ENCODE measurements at places on chromosomes 4 and X.
A peak's percentile ranks its signal among the peaks of the same experiment; 100 is the strongest.

- DNase-seq = no peak
Observed at GRCh38 chr4:22802876-22803275, 110.1 kb downstream of the GBA3 start.

DNA sequence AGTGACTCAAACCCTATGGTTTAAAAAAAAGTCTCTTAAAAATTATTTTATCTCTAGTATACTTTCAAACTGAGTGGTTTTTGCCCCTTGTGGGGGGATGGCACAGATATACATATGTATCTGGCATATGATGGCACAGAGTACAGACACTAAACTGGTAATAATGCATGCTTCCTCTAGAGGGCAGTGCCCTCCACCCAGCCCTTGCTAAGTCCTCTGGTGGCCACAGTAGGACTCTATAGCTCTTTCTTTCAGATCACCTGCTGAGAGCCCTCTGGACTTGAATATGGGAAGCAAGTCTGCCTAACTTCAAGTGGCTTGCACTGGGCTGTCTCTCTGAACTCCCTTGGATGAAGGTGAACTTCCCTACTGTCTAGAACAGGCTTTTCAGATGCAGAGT lies 66.3 kb downstream of the TSPAN7 start:
- no peak for DNase-seq

DNA sequence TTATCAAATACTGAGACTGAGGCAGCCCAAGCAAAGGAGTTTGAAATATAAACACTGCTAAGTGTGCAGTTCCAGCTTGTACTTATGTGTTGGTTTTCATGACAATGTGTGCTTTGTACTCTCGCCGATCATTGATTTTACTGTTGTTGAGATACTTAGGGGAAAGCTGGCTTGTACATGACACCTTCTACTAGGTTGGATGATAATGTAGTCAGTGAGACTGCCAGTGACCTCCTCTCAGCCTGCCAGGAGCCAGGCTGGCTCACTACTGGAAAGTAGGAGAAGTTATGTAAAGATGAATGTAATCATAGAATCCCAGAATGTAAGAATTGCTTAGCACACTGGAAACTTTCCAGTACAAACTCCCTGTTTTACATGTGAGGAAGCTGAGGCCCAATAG lies 132.0 kb downstream of the AFF2 start:
- DNase-seq = no peak

GRCh38 chr4:109930872-109931271 lies 18.2 kb downstream of the EGF start:
- no peak for DNase-seq

DNA sequence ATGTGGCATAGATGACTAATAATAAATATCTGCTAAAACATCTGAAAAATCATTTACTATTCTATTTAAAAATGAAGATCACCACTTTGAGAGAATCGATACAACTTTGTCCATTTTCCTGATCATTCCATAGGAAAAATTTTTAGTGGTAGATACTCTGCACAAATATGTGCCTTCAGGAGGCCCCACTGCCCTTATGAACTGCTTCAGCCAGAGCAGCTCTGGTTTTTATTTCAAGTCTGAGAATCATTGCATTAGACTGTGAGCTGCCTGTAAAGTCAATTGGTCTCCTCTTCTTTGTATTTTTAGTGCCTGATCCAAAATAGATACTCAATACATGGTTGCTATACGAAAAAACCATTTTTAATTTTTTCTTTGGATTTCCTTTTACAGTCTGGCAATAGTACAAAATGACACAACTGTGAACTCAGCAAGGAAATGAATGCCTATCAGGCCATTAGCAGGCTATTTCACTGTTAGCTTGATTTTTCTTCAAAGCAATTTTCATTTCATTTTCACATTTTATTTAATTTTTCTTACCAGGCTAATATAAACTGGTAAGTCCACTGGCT lies 69.1 kb downstream of the SHISA3 start:
- DNase-seq = no peak

GRCh38 chr4:3022112-3022511 lies 52.2 kb downstream of the HTT-AS start:
- DNase-seq = no peak

DNA sequence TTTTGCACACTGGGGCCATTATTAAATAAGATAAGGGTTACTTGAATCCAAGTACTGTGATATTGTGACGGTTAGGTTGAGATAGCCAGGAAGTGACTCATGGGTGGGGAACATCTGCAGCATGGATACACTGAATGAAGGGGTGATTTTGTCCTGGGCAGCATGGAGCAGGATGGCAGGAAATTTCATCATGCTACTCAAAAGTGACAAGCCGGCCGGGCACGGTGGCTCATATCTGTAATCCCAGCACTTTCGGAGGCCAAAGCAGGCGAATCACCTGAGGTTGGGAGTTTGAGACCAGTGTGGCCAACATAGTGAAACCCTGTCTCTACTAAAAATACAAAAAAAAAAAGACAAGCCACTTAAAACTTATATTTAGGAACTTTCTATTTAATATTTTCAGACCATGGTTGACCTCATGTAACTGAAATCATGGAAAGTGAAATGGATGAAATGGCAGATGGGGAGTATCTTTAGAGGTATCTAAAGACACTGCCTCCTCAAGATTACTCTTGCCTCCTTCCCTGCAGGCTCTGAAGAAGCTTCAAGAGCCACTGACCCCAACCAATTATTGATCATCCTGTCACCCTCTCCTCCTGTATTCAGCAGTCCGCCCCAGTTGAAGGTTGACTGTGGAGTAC lies 3.9 kb upstream of the TRIM60 start:
- no peak for DNase-seq

- DNase-seq = peak; percentile 34
Observed at GRCh38 chrX:106862972-106863688, 40.0 kb downstream of the RIPPLY1 start.

GRCh38 chr4:13615161-13615560 lies 12.4 kb downstream of the BOD1L1 start:
- no peak for DNase-seq

DNA sequence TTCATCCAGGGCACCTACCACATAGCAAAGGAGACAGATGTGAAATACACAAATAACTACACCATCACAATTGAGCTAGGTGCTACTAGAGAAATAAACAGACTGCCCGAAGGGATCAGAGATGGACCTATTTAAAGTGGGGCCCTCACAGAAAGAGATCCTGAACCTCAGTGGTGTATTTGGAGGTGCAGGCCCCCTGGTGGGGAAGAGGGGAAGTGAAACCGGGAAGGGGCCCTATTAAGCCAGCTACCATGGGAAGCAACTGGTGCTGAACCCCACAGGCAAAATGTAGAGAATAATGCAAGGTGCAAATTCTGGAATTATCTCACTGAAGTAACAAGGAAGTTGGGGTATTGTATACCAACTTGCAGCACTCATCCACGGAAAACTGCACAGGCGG lies 78.6 kb upstream of the FAM9A start:
- peak; percentile 39 for DNase-seq

- DNase-seq = no peak
Observed at GRCh38 chr4:157143369-157143768, 67.4 kb downstream of the GLRB start.

GRCh38 chr4:133372699-133373098 lies 223.6 kb downstream of the PCDH10 start:
- no peak for DNase-seq

DNA sequence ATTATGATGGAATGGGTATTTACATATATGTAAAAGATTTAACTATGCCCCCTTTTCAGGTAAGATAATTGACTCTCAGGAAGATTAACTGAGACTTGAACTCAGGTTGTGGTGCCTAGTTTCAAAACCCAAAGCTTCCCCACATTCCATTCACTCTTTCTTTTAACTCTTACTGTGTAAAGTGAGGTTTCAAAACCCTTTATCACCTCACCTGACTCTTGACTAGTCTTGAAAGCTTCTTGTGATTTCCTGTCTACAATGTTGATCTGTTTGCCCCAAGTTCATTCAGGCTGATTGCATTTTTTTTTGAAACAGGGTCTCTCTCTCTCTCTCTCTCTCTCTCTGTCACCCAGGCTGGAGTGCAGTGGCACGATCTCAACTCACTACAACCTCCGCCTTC lies 40.5 kb upstream of the RAPGEF2 start:
- DNase-seq = no peak

DNA sequence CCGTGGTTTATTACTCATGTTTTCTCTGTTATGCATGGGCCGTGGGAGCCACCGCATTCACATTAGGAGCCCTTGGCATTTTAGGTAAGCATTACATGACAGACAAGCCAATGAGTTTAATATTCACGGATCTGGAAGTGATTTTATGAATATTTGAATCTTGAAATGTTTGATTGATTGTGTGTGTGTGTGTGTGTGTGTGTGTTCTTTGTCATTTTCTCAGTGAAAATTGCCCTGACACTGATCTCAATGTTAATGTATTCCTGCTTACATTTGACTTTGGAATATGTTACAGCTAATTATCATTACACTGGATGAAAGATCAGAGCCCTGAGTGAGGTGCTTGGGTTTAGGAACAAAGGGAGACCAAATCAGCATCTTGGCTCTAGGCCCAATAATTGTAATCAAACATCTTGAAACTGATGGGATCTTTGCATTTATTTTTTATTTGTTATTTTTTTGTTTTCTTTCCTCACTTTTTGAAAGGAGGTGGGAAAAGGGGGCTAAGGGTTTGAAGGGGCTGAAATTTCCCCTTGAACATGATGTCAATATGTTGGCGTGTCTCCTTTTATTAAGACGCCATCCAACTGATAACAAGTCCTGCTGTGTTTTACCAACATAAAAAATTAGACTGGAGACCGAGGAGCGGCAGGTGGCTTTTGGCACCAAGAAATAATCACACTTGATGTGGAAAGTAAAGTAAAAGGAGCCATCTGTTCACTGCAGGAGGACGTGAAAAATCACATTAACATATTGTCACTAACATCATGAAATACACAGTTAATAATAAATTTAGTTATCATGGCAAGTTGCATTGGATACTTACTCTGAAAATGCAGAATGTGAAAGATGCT lies 5.2 kb upstream of the GK2 start:
- no peak for DNase-seq

DNA sequence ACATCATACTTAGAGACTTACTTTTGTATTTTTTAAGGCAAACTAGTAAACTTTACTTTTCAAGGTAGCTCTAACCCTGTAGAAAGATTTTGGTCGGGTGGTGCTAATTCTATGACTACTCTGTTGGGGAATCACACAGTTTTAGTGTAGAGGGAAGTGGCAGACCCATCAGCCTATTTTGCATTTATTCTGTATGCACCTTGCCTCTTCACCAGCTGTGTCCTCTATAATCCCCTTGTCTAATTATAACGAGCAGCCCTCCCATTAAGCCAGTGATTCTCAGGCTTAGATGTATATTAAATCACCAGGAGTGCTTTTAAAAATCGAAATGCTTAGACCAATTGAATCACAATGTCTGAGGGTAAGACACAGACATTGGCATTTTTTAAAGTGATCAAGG lies 78.1 kb downstream of the GALNT7 start:
- DNase-seq = no peak

DNA sequence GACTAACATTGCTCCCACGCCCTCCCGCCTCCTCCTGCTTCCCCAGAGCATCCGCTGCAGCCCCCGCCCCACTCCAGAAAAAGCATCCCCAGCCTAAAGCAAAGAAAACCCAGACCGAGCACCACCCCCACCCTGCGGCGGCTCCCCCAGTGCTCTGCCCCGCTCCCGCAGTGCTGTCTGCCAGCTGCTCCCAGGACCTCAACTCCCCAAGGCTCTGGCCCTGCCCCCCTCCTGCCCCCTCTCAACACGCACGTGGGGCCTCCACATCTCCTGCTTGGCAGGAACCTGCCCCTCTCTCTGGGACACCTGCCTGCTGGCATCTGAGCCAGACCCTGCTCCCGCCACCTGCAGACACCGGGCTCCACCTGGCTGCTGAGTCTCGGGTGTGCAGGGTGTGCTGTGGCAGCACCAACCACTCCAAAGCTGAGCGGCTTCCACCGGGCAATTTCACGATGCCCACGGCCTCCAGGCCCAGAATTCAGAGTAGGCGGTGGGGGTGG lies 79.4 kb downstream of the FAM53A start:
- no peak for DNase-seq

GRCh38 chrX:68133181-68133580 lies 300.1 kb downstream of the OPHN1 start:
- no peak for DNase-seq

DNA sequence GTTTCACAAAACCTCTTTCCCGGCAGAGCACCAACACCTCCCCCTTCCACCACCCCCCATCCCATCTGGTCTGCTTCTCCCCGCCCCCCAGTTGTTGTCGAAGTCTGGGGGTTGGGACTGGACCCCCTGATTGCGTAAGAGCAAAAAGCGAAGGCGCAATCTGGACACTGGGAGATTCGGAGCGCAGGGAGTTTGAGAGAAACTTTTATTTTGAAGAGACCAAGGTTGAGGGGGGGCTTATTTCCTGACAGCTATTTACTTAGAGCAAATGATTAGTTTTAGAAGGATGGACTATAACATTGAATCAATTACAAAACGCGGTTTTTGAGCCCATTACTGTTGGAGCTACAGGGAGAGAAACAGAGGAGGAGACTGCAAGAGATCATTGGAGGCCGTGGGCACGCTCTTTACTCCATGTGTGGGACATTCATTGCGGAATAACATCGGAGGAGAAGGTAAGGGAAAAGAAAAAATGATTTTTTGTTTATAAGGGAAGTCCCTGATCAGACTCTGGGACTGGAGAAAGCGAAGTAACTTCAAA lies at the start of gene PDGFRA:
Gene PDGFRA (plus strand): TSS at position 333 of the 541 bp plus-strand sequence. CDS start 29,476 bp downstream, outside the sequence.
- DNase-seq = peak; percentile 49

- DNase-seq = no peak
Observed at GRCh38 chrX:43643201-43643600, 12.9 kb upstream of the MAOA start.

DNA sequence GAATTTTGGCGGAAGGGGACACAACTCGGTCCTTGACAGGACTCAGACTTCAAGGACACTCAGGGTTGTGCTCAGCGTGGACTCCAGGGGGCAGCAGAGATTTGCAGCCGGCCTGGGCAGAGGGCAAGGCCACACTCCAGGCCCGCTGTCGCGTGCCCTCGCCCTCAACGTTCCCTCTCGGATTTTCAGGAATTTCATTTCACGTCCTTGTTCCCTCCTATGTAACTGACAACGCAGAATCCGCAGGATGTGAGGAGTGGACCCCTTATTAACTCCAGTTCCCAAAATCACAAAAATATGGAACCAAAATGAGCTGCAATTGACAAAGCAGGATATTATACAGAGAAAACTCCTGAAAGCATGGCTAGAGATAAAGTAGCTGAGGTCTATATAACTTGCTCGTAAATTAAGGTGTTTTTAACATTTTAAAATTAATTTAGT lies 21.0 kb upstream of the DCTD start:
- DNase-seq = peak; percentile 83

- no peak for DNase-seq
Observed at GRCh38 chr4:13601048-13601447, 26.5 kb downstream of the BOD1L1 start.

DNA sequence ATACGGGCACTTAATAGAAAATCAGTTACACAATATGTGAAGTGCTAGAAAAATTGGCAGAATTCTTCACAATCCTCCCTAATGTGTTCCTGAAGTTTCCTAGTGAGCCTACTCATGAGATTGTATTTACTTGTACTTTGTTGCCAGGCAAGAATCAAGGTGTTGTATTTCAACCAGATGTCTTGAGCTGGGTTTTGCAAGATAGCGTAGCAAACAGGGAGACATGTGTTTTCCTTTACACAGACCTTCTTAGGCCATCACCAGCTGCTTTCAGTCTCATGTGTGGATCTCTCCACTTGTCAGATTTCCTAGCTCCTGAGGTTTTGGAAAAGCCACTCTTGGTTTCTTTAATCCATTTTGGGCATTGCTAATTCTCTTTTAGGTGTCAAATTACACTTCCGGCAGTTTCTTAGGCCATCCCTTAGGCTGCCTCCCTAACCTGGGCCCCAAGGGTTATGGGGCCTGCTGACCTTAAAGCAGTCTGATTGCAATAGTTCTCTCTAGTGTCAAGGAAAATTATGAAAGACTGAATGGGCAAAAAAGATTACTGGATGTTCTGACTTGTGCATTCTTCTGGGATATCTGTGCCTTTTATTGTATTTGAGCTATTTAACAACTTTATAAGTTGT lies 12.2 kb upstream of the EDA start:
- peak; percentile 10 for DNase-seq

All from nephron progenitor cell (in vitro differentiated cells).